ENCODE measurements at places on chromosomes 7 and 10.
A peak's percentile ranks its signal among the peaks of the same experiment; 100 is the strongest.

- DNase-seq = no peak
Measured at GRCh38 chr10:48681740-48682139, 2.9 kb upstream of the WDFY4 start.

GRCh38 chr7:7970531-7971307, 2.1 kb downstream of the GLCCI1 start:
- DNase-seq = no peak

GRCh38 chr10:1625079-1625478, 112.2 kb downstream of the ADARB2 start:
- no peak for DNase-seq

GRCh38 chr10:110699859-110700468, 55.8 kb downstream of the RBM20 start:
- no peak for DNase-seq

DNA sequence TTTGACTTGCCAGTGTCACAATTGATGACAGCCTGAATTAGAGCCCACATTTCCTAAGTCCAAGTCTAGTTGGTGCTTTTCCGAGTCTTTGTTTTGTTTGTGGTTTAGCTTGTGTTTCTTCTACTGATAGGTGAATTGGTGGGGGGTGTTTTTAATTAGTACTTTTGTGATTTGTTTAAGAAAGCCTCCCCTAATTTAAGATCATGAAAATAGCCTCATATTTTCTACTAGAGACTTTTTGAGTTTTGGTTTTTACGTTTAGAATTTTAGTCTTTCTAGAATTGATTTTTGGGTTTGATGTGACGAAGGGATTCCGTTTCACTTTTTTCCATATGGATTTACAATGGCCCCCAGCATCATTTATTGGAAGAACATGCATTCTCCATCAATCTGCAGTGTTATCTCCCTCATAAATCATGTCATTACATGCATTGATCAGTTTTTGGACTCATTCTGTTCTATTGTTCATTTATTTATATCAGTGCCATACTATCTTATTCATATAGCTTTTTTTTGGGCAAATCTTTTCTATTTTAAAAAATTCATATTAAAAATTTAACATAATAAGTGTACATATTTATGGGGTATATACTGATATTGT, 32.8 kb downstream of the BTRC start:
- DNase-seq = no peak

GRCh38 chr7:116990056-116990455, 36.8 kb downstream of the ST7 start:
- no peak for DNase-seq

DNA sequence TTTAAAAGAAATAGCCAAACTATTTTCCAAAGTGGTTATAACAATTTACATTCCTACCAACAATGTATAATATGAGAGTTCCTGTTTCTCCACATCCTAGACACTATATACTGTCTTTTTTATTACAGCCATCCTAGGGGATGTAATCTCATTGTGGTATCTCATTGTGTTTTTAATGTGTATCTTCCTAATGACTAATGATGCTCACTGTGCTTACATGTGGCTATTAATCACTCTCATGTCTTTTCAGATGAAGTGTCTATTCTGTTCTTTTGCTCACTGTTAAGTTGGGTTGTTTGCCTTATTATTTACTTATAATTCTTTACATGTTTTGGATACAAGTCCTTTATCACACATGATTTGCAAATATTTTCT, 71.8 kb downstream of the ZNF438 start:
- no peak for DNase-seq

GRCh38 chr10:30493609-30494530, 59.9 kb downstream of the MAP3K8 start:
- no peak for DNase-seq

DNA sequence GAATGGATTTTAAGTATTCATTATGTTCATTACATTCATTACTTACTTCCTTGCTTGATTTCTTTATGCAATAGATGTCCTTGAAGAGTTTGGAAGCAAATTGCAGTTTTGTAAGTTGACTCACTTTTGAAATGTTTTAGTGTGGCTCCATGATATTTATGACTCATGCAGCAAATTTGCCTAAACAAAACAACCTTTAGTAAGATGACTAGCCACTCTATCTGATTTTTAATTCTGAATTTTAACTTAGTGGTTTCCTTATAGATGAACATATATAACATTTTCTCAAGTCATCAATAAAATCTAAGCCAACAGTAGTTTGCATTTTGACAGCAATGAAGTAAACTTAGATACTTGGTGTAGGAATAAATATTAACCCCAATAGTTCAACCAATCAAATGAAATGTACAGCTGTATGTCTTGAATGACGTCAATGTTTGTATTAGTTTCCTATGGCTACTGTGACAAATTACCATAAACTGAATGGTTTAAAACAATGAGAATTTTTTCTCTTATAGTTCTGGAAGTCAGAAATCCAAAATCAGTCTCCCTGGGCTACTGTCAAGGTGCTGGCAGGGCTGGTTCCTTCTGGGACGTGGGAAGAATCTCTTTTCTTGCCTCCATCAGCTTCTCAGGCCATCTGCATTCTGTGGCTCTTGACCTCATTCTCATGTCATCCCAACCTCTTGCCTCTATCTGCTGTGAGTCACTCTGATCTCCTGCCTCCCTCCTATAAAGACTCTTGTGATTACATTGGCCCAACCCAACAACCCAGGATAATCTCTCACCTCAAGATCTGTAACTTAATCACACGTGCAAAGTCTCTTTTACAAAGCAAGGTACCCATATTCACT, 73.4 kb downstream of the AHR start:
- DNase-seq = no peak

- no peak for DNase-seq
Measured at GRCh38 chr10:50636618-50637579, 13.1 kb upstream of the SGMS1 start.

- peak; percentile 35 for DNase-seq
Measured at GRCh38 chr10:9510626-9511025, 1456.1 kb downstream of the GATA3 start.

- DNase-seq = no peak
Measured at GRCh38 chr7:129073738-129074137, 18.8 kb upstream of the TNPO3 start.

DNA sequence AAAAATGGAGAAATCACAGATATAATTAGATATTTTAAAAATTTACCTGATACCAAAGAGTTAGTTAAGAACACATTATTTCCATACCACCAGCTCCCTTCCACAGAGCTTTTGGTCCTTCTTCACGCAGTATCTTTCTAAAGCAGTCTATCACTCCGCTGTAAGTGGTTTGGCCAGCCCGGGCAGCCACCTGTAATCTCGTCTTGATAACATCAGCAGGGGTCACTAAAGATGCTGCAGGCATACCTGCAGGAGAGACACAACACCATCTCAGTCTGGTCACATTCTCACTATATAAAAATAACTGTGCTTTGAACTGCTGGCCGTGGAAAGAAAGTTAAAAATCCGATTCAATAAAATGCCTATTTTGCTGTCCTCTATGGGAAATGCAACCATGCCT, 200.1 kb downstream of the SLC25A13 start:
- no peak for DNase-seq

All from iPS DF 6.9 (cell line).